Transverse colon (tissue), 4 donors: ENCODE measurements at places on chromosomes 5 and 9. TPM values are rescaled to one million over a fixed set of nuclear protein-coding genes. Genes with fewer than 3 reads are reported as not detected.

The CTNND2 gene
- 1.9 TPM for total RNA-seq

The HK3 gene
- total RNA-seq = 4.6 TPM

The RBM22 gene
- 22.1 TPM for total RNA-seq

The LCN1 gene
- not detected for total RNA-seq

The N4BP3 gene
- total RNA-seq = 0.55 TPM

GRCh38 chr9:7358876-7359275 lies 440.7 kb downstream of the DMAC1 start:
- no peaks in the 10 kb centered on the region for H3K4me1 ChIP-seq
- DNase-seq = no peak
- no peaks in the 10 kb centered on the region for H3K27me3 ChIP-seq
- H3K27ac ChIP-seq = no peak overlapping the region
- H3K36me3 ChIP-seq = no peaks in the 10 kb centered on the region

DNA sequence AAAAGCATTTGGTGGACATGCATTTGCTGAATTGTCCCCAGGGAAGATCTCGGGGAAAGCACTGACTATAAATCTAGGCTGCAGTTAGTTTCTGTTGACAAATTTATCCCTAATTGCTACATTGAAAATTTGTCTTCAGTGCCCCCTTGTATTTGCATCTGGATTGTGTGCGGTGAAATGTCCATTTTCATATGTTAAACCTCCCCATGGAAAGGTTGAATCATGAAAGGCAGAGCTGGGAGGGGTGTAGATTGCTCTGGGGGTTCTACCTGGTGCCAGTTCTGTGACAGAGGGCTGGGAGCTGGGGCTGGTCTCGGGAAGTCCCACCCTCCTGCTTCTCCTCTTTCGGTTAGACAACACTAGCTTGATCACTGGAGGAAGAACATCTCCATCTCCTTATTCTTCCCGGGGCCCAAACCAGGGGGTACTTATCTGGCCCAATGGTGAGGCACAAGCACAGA lies 101.9 kb downstream of the GADD45G start:
- no peaks in the 10 kb centered on the region for H3K36me3 ChIP-seq
- no peak overlapping the region for H3K27ac ChIP-seq
- no peaks in the 10 kb centered on the region for H3K27me3 ChIP-seq
- no peaks in the 10 kb centered on the region for H3K4me1 ChIP-seq

GRCh38 chr9:2286825-2287455 lies 271.8 kb downstream of the SMARCA2 start:
- no peaks in the 10 kb centered on the region for H3K27me3 ChIP-seq
- no peaks in the 10 kb centered on the region for H3K36me3 ChIP-seq
- H3K4me3 ChIP-seq = no peak overlapping the region
- DNase-seq = no peak

GRCh38 chr9:37963936-37964739 lies 60.2 kb upstream of the SLC25A51 start:
- peak overlapping the region; percentile 66 for H3K27ac ChIP-seq
- no peaks in the 10 kb centered on the region for H3K36me3 ChIP-seq
- peaks cover 48% of the 10 kb centered on the region for H3K4me1 ChIP-seq
- DNase-seq = peak; percentile 52
